ENCODE measurements at places on chromosomes 7 and 10. TPM values are rescaled to one million over a fixed set of nuclear protein-coding genes. Genes with fewer than 3 reads are reported as not detected.

The GPR141 gene
- polyA plus RNA-seq: not detected

The BAIAP2L1 gene
- polyA plus RNA-seq: 41.7 TPM

The CALN1 gene
- not detected for polyA plus RNA-seq

The CARD11 gene
- 4.1 TPM for polyA plus RNA-seq

The SLC25A40 gene
- 4.6 TPM for polyA plus RNA-seq

The CDHR3 gene
- polyA plus RNA-seq: 1.2 TPM

The PTF1A gene
- polyA plus RNA-seq: not detected

The SPDYE11 gene
- polyA plus RNA-seq: not detected

The INHBA gene
- 59.2 TPM for polyA plus RNA-seq

The KCNH2 gene
- polyA plus RNA-seq: not detected

GRCh38 chr7:83119026-83119382 is 43.7 kb downstream of the PCLO start:
- no peak for DNase-seq

DNA sequence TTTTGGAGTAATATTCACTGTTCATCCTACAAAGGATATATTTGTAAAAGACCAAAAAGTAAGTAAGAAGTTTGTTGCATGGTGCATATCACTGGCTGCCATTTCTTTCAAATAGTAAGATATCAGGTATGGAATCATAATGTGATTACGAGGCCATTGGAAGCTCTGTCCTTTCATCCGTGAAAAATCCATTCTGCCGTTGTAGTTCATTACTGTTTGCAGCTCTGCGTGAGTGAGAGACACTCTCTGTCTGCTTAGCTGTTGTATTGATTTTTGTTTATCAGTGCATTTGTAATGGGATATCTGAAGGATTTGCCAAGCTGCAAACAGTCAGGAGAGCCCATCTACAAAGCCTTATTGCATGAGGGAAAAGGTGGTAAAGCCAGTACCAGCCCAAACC is 44.1 kb upstream of the SLC39A12 start:
- no peak for DNase-seq

- no peak for DNase-seq
These were observed 161.9 kb upstream of the ZMIZ1 start for GRCh38 chr10:78906734-78907390.

- no peak for DNase-seq
These were observed 392.2 kb upstream of the NFE2L3 start for GRCh38 chr7:25759748-25760147.

DNA sequence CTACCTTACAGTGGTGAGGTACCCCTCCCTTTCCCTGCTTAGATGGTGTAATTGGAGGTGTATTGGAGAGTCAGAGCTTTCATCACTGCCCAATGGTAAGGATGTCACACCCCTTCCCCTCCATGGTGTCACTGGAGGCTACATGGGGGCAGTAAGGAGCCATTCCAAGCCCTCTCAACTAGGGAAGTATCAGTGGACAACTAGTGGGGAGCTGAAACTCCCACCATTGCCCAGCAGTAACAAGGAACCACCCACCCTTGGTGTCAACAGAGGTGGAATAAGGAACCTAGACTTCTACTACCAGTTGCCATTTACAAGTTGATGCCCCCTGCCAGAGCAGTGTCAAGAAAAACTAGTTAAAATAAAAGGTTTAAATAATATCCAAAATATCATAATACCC is 2.8 kb upstream of the HIBADH start:
- no peak for DNase-seq

GRCh38 chr10:65793738-65794425 is 1132.0 kb upstream of the LRRTM3 start:
- DNase-seq: no peak

- DNase-seq: no peak
These were observed 278.1 kb upstream of the TMEM229A start for GRCh38 chr7:124310934-124311390.

GRCh38 chr7:139117599-139118233 is 8.2 kb upstream of the ZC3HAV1 start:
- DNase-seq: no peak

DNA sequence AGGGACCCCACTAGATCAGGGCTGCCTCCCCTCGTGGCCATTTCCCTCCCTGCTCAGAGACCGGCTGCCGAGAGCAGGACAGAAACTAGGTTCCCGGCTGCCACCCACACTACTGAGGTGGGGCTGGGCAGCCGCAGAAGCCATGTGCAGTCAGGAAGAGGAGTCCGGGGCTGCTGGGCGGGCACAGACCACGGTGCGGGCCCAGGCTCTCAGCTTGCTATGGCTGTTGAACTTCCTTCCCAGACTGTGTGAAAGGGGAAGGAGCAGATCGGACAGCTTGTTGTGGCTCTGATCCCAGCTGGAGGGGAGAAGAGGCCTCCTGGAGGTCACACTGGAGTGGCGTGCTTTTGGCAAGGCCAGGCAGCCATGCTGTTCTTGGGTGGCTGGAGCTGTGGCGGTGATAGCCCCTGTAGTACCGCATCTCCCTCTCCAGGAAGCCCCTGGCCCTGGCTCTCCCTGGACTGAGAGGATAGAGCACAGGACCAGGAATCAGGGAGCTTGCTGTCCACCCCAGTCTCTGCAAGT is 56.8 kb downstream of the HK1 start:
- no peak for DNase-seq

DNA sequence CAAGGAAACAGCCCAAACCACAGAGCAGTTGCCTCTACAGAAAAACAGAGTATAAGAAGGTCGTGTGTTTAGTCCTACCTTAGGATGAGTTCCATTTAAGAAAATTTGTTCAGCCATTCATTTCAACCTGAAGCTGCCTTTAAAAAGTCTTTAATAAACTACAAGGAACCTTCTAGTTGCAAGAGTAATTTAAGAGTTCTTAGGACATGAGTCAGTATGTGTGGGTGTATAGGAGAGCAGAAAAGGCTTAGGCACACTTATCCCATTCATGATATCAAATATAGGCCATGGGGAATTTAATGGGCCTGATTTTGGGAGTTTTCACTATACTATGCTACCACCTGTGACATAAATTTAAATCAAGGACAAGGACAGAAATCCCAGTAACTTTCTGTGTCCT is 496.8 kb downstream of the TFEC start:
- DNase-seq: no peak

DNA sequence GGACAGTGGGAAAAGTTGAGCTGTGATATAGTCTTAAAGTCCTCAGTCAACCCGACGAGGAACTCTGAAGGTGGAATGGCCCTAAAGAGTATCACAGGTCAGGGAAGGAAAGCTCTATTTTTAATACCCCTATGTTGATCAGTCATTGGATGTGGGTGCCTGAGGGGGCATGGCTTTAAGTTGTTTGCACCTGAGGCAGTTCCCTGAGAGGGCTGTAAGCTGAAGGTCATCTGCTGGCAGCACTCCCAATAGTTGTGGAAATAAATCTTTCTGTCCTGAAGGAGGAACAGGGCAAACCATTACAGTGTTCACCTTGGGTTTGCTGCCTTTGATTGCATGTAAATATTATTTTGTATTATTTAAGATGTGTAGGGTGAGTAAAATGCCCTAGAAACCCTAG is 17.8 kb upstream of the C1GALT1 start:
- no peak for DNase-seq

- no peak for DNase-seq
These were observed 425.0 kb downstream of the PHTF2 start for GRCh38 chr7:78223598-78223997.

GRCh38 chr10:63866747-63867140 is 345.5 kb downstream of the REEP3 start:
- DNase-seq: no peak

DNA sequence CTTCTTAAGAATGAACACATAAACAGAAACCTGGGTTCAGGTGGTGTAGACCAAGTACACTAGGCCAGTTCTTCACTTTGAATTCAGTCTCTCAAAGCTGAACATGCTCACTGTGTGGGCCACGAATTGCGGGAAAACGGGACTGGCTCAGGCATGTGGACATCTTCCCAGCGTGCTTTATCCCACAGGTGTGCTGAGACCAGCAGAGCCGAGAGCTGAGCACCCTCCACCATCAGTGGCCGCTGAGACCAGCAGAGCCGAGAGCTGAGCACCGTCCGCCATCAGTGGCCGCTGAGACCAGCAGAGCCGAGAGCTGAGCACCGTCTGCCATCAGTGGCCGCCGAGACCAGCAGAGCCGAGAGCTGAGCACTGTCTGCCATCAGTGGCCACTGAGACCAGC is 265.4 kb downstream of the DNAJB6 start:
- no peak for DNase-seq

DNA sequence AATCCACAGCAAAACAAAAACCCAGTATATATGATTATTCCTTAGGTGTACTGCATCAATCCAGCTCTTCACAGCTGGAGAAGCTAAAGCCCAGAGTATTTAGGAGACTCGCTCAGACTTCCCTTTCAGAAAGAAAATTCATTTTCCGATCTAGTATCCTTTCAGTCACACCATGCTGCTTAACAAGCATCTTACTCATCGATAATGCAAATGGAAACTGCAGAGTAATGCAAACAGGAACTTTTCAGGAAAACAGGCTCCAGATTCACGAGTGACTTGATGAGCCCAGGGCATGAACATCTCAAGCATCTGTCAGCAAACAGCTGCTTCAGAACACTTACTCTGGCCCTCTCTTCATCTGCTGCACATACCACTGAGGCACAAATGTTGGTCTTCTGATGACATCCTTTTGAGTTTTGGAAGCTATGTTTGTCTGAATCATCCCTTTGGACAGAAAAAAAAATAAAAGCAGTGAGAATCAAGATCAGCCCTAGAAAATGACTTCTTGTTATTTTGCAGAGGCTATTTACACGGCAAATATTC is 24.9 kb upstream of the ZC3HAV1L start:
- DNase-seq: no peak

DNA sequence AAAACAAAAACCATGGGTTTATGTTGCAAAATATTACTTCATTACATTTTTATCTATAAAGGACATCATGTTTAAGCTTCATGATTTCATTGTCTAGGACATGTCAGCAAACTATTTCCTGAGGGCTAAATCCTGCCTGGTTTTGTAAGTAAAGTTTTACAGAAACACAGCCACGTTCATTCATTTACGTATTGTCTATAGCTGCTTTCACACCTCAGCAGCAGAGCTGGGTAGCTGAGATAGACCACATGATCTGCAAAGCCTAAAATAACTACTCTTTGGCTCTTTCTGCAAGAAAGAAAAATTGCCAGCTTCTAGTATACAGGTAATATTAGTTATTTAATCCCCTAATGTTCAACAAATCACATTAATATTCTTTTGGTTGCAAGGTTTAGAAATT is 12.7 kb upstream of the PIP4K2A start:
- DNase-seq: no peak

DNA sequence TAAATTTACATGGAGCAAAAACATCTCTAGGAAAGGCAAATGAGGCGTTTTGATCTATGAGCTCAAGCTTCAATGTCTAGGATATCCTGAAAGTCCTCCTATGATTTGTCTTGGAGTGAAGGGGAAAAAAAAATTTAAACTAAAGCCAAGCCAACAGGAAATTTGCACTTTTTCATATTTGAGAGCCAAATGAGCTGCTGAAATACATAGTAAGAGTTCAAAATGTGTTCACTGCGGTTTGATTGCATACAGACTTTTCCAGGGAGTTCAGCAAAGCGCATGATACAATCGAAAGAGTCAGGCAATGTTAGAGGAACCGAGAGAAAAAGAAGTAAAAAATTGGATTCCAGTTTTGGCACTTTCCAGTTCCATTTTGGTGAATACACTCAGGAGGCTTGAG is 633.4 kb upstream of the MGMT start:
- DNase-seq: no peak

- no peak for DNase-seq
These were observed 17.6 kb downstream of the CPED1 start for GRCh38 chr7:121005996-121006584.

- DNase-seq: no peak
These were observed 40.9 kb upstream of the FHIP2A start for GRCh38 chr10:114780577-114781184.

DNA sequence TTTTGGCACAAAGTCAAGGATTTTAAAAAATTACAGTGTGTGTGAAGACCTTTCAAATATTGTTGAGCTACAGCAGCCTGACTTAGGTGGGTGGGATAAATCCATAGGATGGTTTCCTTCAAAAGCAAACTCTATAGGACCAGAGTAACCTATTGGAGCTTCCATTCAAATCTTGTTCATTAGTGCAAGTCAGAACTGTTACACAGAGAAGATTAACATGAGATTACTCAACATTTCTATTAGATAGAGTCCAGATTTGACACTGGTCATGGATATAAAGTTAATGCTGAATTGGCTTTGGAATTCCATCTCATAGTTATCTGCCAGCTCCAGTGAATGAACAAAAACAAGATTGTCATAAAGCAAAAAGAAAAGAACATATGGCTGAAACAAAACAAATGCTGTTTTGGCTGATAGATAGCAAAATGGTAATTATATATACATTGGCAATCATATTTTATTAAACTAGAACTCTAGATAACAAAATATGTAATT is 129.6 kb upstream of the SEMA3A start:
- no peak for DNase-seq

DNA sequence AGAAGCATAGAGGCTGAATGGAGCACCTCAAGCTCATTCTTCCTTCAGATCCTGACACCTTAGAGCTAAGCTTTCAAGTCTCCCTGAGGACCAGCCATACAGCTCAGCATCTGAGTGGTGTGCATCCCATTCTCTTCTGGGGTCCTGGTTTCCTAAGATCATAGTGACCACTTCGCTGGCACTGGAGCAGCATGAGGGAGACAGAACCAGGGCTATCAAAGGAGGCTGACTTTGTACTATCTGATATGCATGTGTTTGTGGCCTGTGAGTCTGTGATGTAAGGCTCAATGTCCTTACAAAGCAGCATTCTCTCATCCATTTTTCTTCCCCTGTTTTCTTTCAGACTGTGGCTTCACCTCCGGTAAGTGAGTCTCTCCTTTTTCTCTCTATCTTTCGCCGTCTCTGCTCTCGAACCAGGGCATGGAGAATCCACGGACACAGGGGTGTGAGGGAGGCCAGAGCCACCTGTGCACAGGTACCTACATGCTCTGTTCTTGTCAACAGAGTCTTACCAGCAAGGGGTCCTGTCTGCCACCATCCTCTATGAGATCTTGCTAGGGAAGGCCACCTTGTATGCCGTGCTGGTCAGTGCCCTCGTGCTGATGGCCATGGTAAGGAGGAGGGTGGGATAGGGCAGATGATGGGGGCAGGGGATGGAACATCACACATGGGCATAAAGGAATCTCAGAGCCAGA is 31.0 kb downstream of the PRSS2 start:
- no peak for DNase-seq

GRCh38 chr7:51140199-51141164 is 176.1 kb downstream of the COBL start:
- no peak for DNase-seq

DNA sequence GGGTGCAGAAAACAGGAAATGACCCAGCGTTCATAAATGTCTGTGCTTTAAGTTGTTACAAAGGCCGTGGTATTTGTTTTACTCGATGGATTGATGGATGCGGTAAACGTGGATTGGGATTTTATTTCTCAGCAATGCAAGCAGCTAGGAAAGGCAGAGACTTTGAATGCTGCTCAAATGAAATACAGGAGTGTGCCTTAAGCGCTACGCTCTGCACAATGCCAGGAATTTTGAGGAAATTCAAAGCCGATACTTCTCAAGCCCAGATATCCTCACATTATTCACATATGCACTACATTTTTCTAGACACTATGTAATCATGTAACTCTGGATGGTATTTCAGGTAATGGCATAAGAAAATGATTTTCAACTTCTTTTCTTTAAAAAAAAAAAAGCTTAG is 514.3 kb upstream of the ADARB2 start:
- no peak for DNase-seq

Measured in keratinocyte (primary cell).